ENCODE measurements at places on chromosomes 11 and 22.
A peak's percentile ranks its signal among the peaks of the same experiment; 100 is the strongest.

GRCh38 chr11:46321757-46322156 is 25.5 kb upstream of the DGKZ start:
- DNase-seq = peak; percentile 91

DNA sequence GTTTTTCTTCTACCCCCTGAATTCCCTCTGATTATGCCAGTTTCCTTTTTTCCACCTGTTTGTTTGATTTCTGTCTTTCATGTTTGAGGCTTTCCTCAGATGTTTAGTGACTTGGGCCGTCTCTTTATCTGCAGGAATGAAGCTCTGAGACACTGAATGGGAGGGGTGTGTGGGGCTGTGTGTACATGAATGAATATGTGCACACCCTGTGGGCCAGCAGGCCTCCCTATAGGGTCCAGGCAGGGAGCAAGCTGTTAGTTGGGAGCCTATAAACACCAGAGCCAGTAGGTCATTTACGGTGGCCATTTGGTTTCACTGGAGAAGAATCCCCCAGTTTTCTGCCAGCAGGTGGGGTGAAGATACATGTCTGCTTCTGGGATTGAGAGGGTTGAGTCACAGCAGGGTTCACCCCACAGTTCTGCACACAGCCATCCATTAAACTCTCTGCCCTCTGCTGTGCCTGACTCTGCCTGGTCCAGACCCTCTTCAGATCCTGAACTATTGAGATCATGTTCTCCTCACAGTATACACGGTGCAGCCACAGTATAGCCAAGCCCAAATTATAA is 34.8 kb downstream of the BARX2 start:
- no peak for DNase-seq

- no peak for DNase-seq
These were observed 7.4 kb downstream of the SMPD1 start for GRCh38 chr11:6397636-6398035.

DNA sequence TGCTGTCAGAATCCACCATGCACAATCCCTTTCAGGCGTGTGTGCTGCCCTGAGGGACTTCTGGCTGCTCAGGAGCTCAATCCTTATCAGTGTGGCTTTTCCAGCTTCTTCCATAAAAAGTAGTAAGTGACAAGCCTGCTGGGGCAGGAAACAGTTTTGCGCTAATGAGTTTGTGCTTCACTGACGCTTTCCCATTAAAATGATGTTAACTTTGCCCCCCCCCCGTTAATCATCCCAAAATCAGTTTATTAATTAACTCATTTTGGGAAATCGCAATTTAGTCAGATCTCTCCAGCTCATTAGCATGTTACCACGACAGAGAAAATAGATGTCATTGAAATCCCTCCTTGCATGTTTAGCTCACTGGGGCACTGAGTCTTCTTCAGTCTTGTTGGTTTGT is 186.5 kb upstream of the TENM4 start:
- DNase-seq = no peak

- peak; percentile 44 for DNase-seq
These were observed 18.8 kb downstream of the DDX25 start for GRCh38 chr11:125923012-125923579.

- no peak for DNase-seq
These were observed 47.5 kb downstream of the RPL27A start for GRCh38 chr11:8729837-8730696.

DNA sequence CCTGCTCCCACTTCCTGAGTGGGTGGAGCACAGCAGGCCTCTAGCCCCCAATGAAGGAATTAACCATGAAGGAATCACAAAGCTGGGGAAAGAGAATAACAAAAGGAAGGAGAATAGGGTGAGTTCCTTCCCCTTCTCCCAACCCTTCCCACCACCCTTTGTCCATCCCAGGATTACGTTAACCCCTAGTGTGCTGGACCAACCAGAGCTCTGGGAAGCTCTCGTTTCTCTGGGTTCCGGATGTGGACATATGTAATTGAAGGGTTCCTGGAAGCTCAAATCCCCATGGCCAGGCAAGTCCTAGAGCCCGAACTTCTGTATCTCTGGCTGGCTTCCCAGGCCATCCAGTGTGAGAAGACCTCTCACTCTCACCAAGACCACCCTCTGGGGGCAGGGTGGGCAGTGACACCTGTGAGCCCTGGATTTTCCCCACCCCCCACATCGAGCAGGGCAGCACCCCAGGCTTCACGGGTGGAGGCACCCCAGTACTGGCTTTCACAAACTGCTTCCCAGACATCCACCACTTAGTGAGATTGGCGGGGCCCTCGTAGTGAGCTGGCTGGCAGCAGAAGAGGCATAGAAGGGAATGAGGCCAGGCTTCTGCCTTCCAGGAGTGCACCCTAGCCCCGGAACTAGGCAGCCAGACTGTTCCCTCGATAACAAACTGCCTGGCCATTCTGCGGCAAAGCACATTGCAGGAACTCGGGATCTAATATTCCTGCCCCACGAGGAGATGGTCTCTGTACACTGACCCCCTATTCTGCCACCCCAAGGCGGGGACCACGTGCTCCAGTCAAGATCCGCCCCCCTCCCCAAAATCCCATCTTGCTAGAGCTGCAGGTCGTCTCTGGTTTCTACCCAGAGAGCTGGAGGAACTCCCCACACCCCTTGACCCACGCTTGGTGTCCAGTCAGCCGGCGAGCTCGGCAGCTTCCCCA is 2.1 kb downstream of the NECTIN1 start:
- DNase-seq = no peak

DNA sequence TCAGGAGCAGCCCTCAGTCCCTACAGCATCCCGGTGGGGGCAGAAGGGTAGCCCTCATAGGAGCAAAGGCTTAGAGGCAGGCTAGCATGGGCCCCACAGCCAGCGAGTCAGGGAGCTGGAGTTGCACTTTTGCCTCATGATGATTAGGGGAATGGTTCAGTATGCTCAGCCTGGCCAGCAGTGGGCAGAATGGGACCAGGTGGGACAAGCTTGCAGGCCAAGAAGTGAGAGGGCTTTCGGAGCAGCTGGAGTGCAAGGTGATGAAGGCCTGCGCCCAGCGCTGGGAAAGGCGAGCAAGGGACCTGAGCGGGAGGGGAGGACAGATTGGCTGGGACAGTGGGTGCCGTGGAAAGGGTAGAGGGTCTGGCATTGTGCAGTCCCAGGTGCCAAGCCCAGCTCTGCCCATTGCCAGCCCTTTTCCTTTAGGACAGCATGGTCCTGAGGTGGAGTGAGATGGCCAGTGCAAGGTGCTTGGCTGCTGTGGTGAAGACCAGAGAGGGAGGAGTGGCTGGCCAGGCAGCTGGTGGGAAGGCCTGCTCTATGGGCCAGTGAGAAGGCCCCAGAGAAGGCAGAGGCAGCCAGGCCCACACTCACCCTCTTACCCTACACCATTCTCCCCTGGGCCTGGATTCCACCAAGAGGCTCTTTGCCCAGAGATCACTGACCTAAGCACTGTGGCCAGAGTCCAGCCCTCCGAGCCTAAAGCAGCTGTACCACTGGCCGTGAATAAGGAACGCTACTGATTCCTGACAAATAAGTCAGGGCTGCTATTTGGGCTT is 47.9 kb upstream of the SUSD2 start:
- DNase-seq = no peak

DNA sequence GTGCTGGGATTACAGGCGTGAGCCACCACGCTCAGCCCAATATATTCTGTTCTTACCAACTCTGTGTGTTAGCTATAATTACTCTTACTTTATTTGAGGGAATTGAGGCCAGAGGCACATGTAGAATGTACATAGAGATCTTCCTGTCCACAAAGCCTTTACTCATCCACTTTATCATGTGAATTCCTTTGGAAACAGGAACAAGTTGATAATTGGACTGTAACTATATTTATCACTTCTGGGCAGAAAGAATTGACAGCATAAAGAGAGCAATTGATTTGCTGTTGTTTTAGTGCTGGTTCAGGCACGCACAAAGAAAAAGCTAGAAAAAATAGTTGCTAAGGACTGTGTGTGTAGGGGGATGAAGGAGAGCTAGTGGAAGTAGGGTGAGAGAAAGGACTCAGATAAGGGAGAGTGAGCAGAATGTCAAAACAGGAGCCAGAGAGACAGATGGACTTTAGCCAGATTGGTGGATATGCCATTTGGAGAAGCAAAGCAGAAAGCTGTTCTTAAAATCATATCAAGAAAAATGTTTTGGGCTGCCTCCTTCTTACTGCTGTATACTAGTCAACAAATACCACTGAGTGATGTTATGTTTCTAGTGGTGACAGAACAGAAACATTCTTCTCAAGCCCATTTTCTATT is 929.8 kb upstream of the CNTN5 start:
- no peak for DNase-seq

GRCh38 chr22:37032535-37033460 is 13.3 kb downstream of the MPST start:
- peak; percentile 91 for DNase-seq

DNA sequence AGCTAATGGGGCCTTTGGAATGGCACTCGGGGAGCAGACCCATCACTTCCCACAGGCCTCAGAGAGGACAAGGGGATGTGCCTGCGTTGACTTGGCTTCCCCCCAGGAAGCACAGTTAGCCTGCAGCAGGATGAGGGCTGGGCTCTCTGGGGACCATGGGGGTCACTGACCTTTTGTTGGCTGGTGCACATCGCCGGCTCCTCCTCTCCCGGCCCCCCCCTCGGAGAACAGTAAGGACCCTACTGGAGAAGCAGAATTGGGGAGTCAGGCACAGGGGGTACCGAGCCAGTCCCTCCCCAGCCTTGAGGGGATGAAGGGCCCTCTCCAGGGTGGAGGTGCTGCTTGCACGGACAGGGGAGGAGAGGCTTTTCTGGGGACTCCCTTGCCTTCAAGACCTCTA is 32.8 kb downstream of the NRXN2 start:
- DNase-seq = no peak

GRCh38 chr11:121892863-121893262 is 223.2 kb downstream of the BLID start:
- no peak for DNase-seq

- no peak for DNase-seq
These were observed 355.3 kb upstream of the CCDC90B start for GRCh38 chr11:83641511-83641910.

DNA sequence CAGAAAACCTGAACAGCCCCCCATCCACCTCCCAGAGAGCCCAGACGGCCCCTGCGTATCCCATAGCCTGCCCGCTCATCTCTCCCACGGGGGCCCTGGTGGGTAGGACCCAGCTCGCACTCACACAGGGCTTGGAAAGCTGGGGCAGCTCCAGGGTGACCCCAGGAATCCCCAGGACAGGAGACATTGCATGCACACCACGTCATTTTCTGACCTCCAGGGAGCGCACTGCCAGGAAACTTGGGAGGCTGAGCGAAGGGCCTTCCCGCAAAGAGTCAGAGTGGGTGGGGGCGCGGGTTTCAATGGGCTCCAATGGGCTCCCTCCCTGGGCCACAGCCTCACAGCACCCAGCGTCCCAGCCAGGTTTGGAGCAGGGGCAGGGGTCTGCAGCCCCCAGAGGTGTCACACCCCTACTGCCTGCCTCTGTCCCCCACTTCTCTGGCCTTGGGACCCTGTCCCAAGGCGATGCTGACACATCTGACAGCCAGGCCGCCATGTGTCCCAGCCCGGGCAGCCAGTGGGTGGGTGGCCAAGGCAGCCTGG is 8.2 kb upstream of the SYT8 start:
- no peak for DNase-seq

DNA sequence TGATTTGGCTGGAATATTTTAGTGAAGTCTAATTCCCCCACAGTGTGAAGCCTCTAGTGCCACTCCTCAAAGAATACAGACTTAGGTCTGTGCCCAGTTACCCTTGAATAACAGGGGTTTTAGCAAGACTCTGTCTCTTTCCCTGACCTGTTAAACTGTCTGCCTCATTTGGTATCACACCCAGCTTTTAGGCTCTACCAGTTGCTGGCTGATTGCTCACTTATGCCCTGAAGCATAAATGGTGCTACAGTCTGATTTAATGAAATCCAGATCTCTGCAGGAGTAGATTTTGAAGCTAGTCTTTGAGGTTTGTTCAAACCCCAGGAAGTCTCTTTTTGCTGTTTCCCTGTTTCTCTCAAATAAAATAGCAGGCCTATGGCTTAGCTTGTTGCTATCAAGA is 45.2 kb upstream of the LIPT2 start:
- no peak for DNase-seq

All from HL-60 (cell line).